Daoy (cell line): ENCODE measurements at places on chromosomes 2 and 18. TPM values are rescaled to one million over a fixed set of nuclear protein-coding genes. Genes with fewer than 3 reads are reported as not detected.

DNA sequence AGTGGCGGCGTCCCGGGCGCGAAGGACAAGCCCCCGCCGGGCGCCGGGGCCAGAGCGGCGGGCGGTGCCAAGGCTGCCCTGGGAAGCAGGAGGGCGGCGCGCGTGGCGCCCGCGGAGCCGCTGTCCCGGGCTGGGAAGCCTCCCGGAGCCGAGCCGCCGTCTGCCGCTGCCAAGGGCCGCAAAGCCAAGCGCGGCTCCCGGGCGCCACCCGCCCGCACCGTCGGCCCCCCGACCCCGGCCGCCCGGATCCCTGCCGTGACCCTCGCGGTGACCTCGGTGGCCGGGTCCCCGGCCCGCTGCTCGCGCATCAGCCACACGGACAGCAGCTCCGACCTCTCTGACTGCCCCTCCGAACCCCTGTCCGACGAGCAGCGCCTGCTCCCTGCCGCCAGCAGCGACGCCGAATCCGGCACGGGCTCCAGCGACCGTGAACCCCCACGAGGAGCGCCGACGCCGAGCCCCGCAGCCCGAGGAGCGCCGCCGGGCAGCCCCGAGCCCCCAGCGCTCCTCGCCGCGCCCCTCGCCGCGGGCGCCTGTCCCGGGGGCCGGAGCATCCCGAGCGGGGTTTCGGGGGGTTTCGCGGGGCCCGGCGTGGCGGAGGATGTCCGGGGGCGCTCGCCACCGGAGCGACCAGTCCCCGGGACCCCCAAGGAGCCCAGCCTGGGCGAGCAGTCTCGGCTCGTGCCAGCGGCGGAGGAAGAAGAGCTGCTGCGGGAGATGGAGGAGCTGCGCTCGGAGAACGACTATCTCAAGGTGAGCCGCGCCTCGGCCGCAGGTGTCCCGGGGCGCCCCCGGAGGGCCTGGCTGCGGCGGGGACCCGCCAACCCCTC lies 820 bp downstream of the MTCL1 start:
- DNase-seq: peak; percentile 15

GRCh38 chr2:144825331-144826020 lies 305.6 kb upstream of the ZEB2 start:
- DNase-seq: no peak

GRCh38 chr2:233796254-233796653 lies 18.1 kb downstream of the MROH2A start:
- no peak for DNase-seq

- DNase-seq: no peak
These were observed 10.2 kb downstream of the ASB18 start for GRCh38 chr2:236254001-236254400.

GRCh38 chr18:74163019-74163660 lies 14.8 kb downstream of the TIMM21 start:
- no peak for DNase-seq

CFAP65 gene
- 0.11 TPM in 1 of 2 replicates, not detected in the other for total RNA-seq

DNA sequence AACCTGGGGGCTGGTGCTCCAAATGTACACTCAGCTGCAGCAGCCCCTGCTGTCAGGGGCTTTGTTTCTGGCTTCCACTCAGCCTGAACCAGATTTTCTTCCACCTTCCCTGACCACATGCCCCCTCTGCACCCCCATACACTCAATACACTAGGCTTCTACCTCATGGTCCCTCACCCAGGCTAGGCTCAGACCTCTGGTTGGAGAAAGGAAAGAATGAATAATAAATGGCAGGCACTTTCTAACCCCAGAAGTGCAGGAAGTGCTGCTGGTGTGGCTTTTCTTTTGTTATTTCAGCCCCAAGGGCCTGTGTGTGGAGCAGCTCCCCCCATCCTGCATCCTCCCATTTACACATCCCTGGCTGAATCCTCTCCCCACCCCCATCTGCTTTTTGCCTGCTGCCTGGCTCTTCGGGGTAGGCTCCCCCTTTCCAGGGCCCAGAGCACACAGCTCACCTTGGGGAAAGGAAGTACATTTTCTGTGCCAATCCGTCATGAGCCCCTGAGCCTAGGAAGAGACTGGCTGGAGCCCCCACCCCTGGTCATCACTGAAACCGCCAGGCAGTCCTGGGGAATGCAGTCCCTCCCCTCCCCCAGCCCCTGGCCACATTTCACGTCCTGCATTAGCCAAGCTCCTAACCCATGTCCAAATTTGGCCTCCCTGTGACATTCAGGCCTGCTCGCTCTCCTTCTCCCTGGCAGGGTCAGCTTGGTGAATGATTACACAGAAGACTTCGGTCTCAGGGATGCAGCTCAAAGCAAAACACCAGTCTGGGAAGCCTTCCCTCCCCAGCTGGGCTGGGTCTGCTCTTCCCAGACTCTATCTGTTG lies 2.6 kb downstream of the DYSF start:
- DNase-seq: peak; percentile 80

GRHL1 gene
- total RNA-seq: 2.2 TPM in 2 replicates

GRCh38 chr2:65267008-65267407 lies 39.4 kb downstream of the ACTR2 start:
- DNase-seq: no peak

GRCh38 chr2:128736689-128737545 lies 418.2 kb upstream of the HS6ST1 start:
- peak; percentile 68 for DNase-seq
